Fibroblast of the aortic adventitia (primary cell): ENCODE measurements at places on chromosomes 3 and 15.

- DNase-seq, result peak; percentile 27
These were observed 62.5 kb upstream of the GBE1 start for GRCh38 chr3:81823882-81824395.

GRCh38 chr15:48569591-48570302, 75.8 kb downstream of the FBN1 start:
- DNase-seq, result no peak

- DNase-seq, result peak; percentile 58
These were observed 29.5 kb upstream of the SMAD3 start for GRCh38 chr15:67035886-67036285.

DNA sequence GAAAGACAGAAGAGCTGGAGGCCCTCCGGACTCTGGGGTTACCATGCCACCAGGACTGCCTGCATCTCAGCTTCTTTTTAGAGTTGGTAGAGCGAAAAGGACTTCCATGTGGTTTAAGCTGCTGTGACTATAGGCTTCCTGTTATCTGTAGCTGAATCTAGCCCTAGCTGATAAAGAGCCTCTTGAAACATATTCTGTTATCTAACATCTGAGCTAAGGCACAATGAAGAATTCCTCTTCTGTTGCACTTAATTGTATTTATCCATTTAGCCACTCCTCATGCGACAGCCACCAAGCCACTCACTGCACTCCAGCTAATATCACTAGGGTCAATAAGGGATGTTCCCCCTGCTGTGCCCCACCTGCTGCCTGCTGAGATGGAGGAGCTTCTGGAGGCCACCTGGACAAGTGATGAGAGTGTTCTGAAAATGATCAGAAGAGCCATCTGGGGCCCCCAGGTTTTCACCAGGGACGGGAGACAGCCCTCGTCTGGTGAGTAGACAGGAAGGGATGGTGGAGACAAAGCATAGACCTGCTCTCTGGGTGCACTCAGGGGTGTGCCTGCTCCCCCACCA, 94.6 kb upstream of the PLXNA1 start:
- DNase-seq, result no peak

DNA sequence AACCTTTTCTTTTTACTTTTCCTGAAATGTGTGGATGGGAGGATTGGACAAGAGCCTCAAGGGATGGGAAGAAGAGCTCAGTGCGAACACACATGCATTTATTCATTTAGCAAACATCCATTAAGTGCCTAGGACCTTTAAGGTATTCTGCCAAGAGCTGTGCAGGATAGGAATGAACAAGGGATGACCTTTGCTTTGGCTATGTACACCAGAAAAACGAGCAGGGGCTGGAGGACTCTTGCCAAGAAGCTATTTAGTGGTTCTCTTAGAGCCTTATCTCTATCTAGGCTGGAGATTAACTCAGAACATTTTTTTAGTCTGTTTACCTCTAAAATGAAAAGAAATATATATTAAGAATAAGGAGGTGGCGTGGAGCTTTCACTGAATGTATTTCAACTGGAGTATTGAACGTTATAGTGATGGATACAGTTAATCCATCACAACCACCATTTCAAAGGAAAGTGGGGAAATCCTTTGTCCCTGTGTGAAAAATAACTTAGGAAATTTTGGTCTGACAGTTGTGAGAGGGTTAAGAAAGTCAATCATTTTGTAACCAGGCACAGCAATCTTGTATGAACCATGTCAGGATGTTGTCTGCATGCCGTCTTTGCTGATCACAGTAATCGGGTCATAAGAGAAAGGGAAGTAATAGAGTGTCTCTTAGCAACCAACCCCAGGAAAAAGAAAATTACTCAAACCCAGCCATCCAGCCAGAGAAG, 279.0 kb downstream of the LPP start:
- DNase-seq, result peak; percentile 84

- DNase-seq, result no peak
These were observed 18.6 kb upstream of the RGMA start for GRCh38 chr15:93107646-93108045.

GRCh38 chr15:36468746-36469145, 110.7 kb upstream of the CDIN1 start:
- peak; percentile 43 for DNase-seq

GRCh38 chr3:143276592-143276991, 157.0 kb downstream of the CHST2 start:
- no peak for DNase-seq

GRCh38 chr3:179083977-179084376, 12.4 kb upstream of the ZMAT3 start:
- no peak for DNase-seq

GRCh38 chr3:153628591-153628990, 466.6 kb downstream of the RAP2B start:
- DNase-seq, result no peak

GRCh38 chr15:97482521-97482920, 478.0 kb upstream of the ARRDC4 start:
- DNase-seq, result no peak

DNA sequence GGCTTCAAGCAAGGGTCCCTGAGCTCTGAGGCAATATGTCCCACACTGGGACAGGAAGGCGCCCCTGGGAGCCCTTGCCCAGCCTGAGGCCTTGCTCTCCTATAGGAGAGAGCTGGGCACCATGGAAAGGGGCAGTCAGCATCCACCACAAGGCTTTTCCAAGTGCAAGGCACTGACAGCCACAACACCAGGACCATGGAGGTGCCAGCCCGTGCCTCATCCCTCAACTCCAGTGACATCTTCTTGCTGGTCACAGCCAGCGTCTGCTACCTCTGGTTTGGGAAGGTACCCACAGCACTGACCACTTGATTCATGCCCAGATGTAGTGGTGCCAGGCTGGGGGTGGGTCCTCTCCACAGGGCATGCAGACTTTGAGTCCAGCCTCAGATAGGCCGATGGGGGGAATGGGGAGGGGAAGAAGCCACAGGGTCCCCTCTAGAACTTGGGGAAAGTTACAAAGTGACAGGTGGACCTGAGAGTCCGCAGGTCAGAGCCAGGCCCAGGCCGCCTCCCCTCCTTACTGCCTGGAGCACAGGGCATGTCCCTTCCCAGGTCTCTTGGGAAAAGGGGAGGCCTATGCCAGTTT, 11.8 kb downstream of the VILL start:
- DNase-seq, result no peak
